ENCODE measurements at places on chromosomes 2 and 18.

- peak; percentile 61 for DNase-seq
These were observed 16.4 kb upstream of the IL1RL1 start for GRCh38 chr2:102294802-102295489.

- DNase-seq, result no peak
These were observed 222.9 kb downstream of the ZBTB7C start for GRCh38 chr18:48186131-48186766.

- peak; percentile 12 for DNase-seq
These were observed 24.7 kb upstream of the ALLC start for GRCh38 chr2:3633089-3633981.

- no peak for DNase-seq
These were observed 17.0 kb upstream of the MGAT4A start for GRCh38 chr2:98747888-98748287.
